EL (cell line): ENCODE measurements at places on chromosomes 4 and X.

- DNase-seq: no peak
Observed at GRCh38 chr4:46506876-46507275, 116.9 kb upstream of the GABRA2 start.

GRCh38 chr4:174058846-174059245 lies 224.6 kb downstream of the FBXO8 start:
- no peak for DNase-seq

DNA sequence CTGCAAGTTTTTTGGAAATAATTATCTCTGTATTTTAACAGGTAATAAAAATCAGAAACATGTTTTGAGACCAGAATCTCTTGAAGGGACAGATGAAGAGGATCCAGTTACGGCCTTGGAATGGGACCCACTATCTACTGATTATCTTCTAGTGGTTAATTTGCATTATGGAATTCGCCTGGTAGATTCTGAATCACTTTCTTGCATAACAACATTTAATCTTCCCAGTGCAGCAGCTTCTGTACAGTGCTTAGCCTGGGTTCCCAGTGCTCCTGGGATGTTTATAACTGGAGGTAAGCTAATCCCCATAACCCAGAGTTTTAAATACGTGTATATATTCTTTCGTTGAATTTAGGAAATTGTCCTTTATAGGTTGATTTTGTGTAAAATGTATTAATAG lies 59.4 kb downstream of the WDR17 start:
- no peak for DNase-seq

- peak; percentile 61 for DNase-seq
Observed at GRCh38 chr4:15396157-15396800, 31.6 kb upstream of the C1QTNF7 start.
